Esophagus squamous epithelium (tissue), 5 donors: ENCODE measurements at places on chromosomes 7 and 10.

- DNase-seq: no peak
Observed at GRCh38 chr10:34047389-34047788, 712.9 kb upstream of the NRP1 start.

- no peak for DNase-seq
Observed at GRCh38 chr10:113920114-113920513, 65.7 kb downstream of the NHLRC2 start.

DNA sequence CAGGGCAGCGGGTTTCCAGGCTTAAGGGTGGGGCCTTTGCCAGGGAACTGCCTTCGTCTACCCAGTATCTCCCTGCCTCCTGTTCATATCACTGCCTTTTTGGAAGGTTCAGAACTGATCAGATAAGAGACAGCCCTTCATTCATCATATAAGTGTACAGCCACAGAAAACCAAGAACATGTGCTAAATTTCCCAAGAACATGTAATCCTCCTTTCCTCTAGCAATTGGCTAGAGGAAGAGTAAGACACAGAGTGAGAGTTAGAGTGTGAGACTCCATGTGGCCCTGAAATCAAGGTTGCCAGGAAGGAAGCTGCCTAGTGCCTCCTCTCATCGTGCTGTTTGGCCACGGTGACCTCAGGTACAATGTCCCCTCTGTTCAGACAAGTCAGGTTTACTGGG lies 770.9 kb downstream of the TNS3 start:
- DNase-seq: no peak

GRCh38 chr10:60291344-60291930 lies 98.2 kb downstream of the ANK3 start:
- DNase-seq: no peak

DNA sequence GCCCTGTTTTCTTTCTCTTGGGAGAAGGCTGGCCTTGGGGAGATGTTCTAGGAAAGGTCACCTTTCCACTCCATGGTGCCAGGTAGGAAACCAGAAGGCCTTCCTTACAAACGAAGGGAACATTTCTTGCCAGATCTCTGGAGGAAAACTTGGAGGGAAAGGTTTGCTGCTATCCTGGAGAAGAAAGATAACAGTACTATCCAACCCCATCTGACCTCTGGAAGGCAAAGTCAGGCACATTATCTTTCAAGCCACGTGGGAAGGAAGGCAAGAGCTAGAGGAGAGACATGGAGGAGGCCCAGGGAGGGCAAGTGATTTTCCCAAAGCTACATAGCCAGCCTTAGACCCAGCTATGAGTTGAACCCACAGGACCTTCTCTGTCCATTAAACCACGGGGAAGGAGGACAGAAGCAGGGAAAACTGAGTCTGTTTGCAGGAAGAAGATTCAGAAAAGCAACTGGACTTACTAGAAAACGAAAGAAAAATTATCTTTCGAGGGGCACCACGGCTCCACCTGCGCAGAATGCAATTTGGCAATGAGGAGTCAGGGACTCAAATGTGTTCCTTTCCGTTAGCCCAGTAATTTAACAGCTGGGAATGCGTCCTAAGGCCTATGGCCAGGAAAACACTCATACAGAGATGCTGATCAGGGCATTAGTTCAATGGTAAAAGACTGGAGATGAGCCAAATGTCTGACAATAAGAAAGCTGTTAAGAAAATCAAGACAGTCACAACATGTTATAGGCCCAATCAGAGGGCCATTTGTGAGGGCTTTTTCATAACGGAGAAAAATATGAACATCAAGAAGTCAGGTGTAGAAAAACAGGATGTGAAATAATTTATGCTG lies 32.0 kb upstream of the PSAP start:
- DNase-seq: no peak

- DNase-seq: no peak
Observed at GRCh38 chr10:10589540-10590303, 427.9 kb upstream of the CELF2 start.

DNA sequence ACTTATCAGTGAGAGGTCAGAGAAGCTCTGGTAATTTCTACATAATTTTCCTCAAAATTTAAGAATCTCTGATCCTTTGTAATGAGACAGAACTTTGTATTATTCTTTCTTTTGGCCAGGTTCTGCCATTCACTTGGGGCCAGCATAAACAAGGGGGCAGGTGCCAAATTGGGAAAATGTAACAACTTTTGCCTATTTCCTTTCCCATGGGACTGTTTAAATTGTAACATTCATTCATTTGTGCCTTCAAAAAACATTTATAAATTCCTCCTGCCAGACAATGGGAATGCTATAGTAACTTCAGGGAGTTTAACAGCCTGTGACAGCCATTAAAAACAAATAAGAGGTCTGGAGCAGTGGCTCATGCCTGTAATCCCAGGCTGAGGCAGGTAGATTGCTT lies 12.4 kb downstream of the DYNC1I1 start:
- DNase-seq: no peak

DNA sequence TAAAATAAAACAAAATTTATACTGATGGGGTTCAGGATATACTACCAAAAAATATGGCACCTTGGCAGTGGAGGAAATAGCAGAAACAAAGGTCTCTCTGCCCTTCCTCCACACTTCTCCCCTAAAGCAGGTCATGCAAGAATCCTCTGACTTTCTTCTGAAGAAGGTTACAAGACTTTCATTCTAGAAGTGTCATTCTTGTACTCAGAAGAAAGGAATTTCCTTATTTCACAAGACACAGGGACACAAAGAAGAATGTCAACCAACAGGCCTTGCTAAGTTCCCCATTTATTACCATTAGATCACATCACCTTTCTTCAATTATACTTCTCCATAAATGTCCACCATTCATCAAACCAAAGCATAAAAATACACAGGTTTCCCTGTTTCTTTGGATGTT lies 470.2 kb downstream of the PAXIP1 start:
- no peak for DNase-seq

DNA sequence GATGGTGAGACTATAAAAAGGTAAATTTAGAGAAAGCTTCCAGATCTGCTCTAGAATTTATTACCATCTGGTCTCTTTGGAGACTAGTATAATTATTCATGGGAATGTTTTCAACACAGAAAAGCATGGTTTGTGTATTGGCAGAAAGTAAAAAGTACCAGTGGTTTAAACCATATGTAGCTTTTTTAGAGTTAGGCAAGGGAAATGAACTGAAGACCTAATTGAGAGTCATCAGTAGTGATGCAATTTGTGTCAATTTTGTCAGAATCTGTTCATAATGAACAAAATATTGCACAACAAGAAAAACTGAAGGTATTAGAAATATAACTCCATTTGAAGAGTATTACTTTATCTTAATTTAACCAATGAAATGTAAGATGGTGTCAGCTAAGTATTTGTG lies 181.4 kb downstream of the ADK start:
- DNase-seq: no peak
